Amniotic stem cell (primary cell): ENCODE measurements at places on chromosomes 11 and 22.

DNA sequence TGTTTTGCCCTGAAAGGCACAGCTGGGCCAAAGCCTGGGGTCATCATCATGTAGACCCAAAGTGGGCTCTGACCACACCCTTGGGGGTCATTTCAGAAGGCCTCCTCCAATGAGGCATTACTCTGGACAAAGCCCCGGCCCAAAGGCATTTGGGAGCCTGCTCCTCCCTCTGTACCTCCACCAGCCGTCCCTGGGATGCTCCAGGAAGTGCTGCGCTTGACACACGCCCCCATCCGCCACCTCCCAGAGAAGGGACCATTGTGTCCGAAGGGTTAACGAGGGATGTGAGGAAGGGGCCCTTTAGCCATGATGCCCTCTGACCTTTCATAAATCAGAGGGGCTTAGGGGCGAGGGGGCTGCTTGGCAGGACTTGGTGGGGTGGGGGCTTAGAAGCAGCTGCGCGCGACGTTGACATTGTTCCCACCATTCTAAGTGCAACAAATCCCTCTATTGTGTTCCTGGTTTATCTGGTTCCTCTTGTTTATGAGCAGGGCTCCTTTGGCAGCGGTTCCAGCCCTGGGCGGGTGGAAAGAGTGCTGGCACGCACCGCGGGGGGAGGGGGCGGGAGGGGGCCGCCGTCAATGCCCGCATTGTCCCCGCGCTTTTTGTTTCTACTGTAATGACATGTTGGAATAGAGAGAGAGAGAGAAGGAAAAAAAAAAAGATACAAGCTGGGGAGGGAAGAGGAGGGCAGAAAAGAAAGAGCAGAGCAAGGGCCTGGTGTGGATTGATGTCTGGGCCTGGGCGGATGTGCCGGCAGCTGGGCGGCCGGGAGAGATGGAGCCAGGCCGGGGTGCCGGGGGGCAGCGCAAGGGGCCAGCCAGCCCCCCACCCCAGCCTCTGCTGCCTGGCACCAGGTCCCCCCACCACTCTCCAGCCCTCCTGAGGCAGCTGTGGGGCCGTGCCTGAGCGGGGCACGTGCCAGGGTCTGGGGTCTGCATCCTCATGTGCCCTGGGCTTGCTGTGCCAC, 32.1 kb upstream of the SOX10 start:
- no peak for DNase-seq

- no peak for DNase-seq
These were observed 20.6 kb upstream of the YWHAH start for GRCh38 chr22:31923747-31924146.

DNA sequence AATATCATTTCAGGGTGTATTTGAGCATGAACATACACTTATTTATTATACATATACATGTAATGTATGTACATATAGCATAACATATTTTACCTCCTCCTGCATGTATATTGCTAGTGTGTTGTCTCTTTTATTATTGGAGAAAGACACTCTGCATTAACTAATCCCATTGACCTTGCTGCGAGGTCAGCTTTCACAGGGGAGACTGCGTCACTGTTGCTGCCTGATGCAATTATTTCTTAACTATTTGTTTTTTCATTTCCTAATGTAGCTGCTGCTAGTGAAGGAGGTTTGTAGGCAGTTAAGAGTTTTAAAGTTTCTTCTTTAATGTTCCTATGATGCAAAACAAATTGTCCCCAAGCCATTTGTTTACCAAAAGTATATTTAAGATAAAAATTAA, 185.4 kb upstream of the CNTN5 start:
- no peak for DNase-seq

GRCh38 chr11:65445604-65446445, 23.2 kb downstream of the NEAT1 start:
- no peak for DNase-seq

DNA sequence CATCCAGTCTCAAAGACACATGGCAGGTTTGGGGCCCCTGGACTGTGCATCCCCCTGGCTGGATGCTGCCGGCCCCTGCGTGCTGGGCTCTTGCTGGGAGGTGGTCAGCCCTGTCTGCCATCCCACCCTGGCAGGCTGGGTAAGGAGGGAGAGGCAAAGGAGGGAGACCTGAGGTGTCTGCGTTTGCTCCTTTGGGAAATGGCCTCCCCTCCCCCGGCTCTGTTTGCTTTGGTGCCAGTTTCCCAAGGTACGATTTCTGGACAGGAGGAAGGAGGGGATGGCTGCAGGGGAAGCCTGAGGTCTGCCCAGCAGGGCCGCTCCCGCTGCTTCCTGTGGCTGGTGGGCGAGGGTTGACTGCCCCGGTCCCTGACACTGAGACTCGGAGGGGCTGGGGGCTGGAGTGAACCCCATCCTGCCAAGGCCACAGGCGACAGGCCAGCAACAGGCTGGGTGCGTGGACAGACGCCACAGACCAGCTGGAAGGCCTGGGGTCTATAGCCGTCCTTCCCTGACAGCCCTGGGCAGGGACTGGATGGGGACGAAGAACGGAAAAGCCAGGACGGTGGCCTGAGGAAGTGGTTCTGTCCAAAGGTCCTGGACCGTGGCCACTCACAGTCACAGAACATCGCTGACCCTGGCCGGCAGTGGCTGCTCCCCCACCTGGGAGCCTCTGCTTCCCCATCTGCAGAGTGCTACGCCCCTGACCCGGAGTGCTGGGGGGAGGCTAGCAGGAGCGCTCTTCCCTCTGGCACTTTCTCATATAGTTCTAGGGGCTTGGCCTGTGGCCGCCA, 38.0 kb downstream of the OSBPL5 start:
- DNase-seq: no peak

- DNase-seq: no peak
These were observed 435.3 kb downstream of the SOX6 start for GRCh38 chr11:15920856-15921629.

- DNase-seq: no peak
These were observed 18.1 kb upstream of the TSPAN18 start for GRCh38 chr11:44708523-44709280.

- DNase-seq: no peak
These were observed 46.0 kb downstream of the PRCP start for GRCh38 chr11:82854242-82854641.

DNA sequence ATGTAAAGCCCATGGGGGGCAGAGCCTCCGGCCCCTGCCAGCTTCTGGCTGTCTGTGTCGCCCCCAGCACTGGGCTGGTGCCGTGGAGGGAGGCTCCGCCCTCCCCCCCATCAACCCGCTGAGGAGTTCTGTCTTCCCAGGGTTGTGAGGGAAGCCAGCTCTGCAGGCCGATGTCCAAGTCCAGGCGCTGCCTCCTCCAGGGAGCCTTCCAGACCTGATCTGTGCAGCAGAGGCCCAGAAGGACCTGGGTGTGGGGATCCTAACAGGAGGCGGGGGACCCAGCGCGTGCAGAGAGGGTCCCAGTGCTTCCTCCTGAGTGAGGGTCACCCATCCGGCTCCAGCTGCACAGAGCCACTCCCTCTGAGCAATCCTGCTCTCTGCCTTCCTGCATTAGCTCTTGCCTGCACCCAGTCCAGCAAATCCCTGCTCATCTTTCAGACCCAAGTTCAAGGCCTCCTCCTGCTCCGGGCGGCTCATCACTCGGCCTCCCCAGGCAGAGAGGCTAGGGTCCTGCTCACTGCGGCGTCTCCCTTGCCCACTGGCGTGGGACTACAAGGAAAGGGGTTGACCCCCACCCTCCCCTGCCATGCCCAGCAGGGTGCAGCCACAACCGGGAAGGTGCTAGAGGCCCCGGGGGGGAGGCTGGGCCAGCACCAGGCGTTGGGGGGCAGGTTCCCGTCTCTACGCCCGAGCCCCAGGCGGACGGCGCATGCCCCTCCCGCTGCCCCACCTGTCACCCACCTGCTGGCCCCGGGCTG, 16.4 kb downstream of the PRR33 start:
- no peak for DNase-seq
